ENCODE measurements at places on chromosomes 5 and 9.
A peak's percentile ranks its signal among the peaks of the same experiment; 100 is the strongest.

DNA sequence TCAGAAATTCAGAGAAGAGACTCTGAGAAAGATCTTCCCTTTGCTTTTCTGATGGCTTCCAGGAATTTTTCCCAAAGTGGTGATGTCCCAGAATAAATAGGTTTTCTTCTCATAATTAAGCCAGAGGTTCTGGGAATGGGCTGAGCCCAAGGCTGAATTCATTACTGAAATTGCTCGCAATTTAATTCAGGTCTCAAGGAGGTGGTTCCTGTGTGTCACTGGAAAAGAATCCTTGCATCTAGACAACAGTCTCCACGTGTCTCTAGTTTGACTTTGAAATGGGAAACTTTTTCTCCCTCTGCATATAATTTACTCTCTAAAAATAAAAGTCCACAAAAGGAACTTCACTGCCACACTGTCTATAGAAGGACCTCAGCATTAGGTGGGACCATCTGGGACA lies 27.8 kb upstream of the STX17 start:
- no peak for DNase-seq

- DNase-seq = no peak
Observed at GRCh38 chr5:74767579-74767913, 497 bp downstream of the NSA2 start.

DNA sequence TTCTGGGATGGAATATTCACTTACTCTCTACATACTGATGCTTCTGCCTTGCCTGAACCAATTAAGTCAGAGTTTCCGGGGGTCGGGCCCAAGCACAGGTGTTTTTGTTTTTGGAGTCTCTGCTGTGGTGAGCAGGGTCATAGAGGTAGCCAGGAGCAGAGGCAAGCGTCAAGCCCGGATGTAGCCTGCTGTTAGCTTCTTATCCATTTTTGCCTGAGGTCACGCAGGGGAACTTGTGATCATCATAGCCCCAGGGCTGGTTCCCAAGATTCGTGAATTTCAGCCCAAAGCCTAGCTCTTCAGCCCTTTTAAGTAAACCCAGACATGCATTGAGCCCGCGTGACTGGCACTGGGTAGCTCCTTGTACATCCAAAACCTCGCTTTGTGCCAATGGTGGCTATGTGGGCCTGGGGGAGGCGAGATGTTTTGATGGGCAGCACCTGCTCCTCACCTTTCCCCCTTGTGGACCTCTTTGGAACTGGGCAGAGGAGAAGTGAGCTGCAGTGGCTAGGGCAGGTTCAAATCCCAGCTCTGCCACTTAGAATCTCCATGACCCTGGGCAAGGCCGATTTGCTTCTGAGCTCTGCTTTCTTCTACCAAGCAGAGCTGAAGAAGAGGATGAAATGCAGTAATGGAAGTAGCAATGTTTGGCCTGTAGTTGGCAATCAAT lies 33.7 kb downstream of the FGF18 start:
- DNase-seq = no peak

GRCh38 chr9:34591917-34592866 lies 2.7 kb upstream of the CNTFR start:
- DNase-seq = no peak

DNA sequence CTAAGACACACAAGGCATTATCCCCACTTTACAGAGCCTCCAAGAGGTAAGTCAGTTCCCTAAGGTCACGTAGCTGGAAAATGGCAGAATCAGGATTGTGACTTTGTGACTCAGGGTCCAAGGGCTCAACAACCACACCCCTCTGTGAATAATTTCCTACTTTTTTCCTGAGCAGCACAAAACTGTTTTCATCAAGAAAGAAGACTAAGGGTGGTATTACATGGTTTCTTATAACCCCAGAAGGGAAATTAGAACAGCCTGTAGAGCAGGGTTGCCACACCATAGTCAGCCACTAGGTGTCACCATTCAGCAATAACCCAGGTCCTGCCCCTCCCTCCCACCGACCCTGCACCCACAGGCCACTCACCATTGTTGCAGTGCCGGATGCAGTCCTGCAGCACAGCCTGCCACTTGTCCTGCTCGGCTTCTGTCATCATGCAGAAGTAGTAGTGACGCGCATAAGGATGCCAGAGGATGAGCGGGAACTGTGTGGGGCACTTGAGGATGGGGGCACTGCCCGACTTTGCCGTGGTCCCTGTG lies 72.1 kb downstream of the LRSAM1 start:
- DNase-seq = no peak

- no peak for DNase-seq
Observed at GRCh38 chr5:178895615-178896571, at the start of gene ZFP2. ZFP2 (plus strand) TSS chr5:178895913; CDS start chr5:178931314, 35,401 bp downstream.

DNA sequence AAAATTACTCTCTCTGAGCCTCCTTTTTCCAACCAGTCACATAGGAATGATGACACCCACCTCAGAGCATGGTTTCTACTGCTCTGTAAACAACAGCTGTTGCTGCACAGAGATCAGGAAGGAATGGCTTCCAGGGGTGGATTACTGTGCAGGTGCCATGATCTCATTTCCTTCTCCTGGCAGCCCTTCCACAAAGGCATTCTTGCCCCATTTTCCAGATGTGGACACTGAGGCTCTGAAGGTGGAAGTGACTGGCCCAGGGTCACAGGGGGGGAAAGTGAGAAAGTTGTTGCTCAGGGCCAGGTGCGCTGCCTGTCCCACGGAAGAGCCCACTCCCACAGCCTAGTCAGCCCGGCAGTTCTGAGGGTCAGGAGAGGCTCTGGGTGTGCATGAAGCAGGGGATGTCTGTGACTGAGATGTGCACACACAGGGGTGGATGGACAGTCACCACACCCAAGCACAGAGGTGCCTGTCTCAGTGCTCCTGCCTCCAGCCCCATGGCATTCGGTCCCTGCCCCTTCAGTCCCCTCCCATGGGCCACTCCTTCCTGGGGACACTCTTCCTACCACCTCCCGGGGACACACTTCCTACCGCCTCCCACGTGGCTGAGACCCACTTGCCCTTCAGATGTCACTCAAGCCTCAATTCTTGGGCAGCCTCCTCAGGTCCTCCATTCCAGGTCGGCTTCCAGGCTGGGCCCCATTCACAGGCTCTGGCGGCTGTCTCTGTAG lies 17.0 kb downstream of the FGFR4 start:
- no peak for DNase-seq

- DNase-seq = no peak
Observed at GRCh38 chr9:617445-618085, 223.9 kb upstream of the DMRT1 start.

GRCh38 chr9:98317134-98317857 lies 61.8 kb upstream of the TBC1D2 start:
- no peak for DNase-seq

DNA sequence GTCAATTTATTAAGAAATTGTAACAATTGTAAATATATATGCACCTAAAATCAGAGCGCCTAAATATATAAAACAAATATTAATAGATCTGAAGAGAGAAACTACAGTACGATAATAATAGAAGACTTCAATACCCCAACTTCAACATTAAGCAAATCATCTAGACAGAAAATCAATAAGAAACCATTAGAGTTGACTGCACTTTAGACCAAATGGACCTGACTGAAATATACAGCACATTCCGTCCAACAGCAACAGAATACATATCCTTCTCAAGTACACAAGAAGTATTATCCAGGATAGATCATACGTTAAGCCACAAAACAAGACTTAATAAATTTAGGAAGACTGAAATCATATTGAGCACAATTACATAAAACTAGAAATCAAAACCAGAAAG lies 208.7 kb downstream of the MED10 start:
- DNase-seq = no peak

DNA sequence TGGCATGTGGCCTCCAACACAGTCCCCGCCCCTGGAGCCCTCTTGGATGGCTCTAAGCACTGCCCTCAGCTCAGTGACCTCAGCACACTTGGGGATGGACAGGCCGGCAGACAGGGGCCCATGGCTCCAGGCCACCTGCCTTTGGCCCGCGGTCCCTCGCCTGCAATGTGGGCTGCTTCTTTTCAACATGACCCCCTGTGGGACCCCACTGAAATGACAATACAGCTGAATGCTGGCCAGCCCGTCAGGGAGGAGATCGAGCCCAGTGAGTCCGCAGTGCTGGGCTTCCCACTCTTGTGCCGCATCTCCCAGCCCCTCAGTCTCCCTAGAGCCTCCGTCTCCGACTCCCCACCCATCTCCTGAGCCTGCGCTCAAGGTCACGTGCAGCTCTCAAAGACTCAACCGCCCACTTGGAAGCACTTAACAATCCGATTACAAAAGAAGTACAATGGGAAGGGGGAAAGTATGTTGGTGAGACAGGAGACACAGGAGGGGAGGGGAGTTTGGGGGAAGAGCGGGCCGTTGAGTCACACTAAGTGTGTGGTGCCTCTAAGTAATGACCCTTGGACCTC lies 238.9 kb downstream of the HSPA4 start:
- no peak for DNase-seq

DNA sequence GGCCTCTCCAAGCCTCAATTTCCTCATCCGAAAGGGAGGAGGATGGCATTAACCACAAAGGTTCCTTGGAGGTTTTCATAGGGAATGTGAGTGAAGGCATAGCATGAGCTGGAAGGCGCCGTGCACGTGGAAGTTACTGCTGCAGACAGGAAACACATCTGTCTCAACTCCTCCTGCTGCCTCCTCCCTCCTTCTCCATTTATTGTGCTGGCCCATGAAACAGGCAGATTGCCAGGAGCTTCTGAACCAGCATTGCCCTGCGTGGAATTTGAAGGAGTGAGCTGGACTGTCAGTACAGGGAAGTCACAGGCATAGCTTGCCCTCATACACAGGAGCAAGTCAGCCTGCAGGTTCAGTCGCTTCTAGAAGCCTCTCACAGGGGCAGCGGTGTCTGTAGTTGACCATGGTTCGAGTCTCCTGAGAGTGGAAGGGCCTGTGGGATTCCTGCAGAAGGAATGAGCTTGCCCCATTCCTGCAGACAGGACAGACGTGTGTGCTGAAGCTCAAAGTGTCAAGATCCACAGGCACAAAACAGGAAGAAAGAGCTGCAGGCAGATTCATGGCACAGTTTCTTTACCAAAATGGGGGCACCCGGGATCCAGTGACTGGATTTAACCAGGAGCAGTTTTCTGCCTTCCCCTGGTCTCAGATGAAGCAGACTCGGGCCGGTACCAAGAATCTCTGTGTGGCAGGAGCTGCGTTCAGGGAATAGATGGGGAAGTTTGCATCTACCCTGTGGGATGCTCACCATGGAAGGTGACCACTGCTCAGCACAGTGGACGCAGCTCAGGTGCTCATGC lies 48.7 kb upstream of the CTSL start:
- no peak for DNase-seq

- DNase-seq = no peak
Observed at GRCh38 chr5:38207343-38207742, 51.0 kb upstream of the EGFLAM start.

- no peak for DNase-seq
Observed at GRCh38 chr5:151155775-151156506, 1.6 kb downstream of the ANXA6 start.

DNA sequence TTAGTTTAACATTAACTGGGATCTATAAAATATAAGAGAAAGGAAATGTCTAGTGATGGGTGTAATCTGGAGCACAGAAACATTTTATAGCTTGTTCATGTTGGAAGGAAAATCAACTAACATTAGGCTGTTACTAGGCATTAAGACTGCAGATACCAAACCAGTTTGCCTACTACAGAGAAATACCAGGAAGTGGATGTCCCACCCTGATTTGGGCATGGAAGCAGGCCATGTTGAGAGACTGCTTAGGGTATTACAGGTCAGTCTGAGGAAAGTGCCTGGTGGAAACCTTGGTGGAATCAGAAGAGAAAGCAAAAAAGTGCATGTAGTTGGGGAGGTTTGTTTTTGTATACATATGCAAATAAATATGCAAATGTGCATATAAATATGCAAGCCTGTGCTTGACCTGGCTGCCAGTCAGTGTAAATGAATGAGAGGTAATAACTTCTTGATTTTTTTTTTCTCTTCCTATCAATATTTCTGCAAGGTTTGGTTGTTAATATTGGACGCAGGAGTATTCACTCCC lies 9.6 kb upstream of the CCDC112 start:
- no peak for DNase-seq

GRCh38 chr9:5841771-5842573 lies 9.1 kb upstream of the ERMP1 start:
- DNase-seq = peak; percentile 17

GRCh38 chr9:122816163-122816867 lies 12.1 kb downstream of the PDCL start:
- no peak for DNase-seq

GRCh38 chr5:19837536-19838174 lies 150.3 kb downstream of the CDH18 start:
- DNase-seq = no peak

- DNase-seq = no peak
Observed at GRCh38 chr5:32791536-32792243, 80.6 kb downstream of the NPR3 start.

DNA sequence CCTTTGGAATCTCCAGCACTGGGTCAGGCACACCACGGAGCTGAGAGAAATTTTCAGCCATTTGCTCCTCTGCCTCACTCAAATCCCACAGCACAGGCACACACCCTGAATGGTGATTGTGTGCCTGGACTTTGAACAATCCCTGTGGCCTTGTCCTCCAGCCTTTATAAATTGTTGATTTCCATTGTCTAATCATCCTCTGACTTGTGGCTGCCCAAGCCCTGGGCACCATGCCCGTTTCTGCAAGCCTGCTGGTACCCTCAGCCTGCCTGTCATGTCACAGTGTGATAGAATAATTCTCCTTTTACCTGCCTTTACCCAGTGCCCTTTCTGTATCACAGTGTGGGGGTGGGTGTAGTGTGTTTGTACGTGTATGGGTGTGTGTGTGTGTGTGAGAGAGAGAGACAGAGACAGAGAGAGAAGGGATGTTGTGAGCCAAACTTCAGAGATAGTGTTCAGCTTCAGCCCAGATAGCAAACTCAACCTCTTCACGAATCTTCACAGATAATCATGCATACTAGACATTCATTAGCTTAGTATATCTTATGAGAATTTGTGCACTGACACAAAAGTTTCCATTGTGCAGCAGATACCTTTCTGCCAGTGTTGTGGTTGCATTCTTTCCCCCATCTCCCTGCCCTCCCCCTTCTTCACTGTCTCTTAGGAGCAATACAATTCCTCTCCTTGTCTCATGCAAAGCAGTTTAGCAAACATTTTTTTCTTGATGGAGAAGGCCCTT lies 27.8 kb upstream of the SLC44A1 start:
- no peak for DNase-seq

- no peak for DNase-seq
Observed at GRCh38 chr5:83711982-83712601, 8.6 kb downstream of the HAPLN1 start.
